ENCODE measurements at places on chromosomes 4 and X. TPM values are rescaled to one million over a fixed set of nuclear protein-coding genes. Genes with fewer than 3 reads are reported as not detected.

ERCC6L gene
- total RNA-seq: not detected

PNMA6F gene
- not detected for total RNA-seq

DNA sequence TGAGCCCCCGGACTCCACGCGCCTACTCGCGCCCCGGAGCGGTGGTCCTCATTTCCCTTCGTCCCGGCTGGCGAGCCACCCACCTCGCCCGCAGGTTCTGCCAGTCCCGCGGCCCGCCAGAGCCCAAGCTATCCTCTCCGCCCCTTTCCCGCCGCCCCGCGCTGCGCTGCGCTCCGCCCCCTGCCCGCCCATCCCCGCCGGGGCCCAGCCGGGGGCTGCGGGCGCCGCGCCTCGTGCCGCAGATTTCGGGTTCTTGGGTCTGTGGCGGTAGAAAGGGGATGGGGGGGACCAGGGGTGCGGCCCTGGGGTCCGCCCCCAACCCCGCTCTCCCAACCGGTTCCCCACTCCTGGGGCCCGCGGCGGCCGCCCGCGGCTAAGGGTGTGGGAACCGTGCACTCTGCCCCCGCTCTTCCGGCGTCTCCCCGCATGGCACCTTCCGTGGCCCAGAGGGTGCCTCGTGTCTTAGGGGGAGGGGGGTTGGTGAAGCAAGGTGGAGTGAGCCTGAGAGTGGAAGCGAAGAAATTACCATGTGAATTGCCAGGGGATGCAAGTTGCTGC, 650.8 kb upstream of the DIPK2B start:
- no peak for DNase-seq

DNA sequence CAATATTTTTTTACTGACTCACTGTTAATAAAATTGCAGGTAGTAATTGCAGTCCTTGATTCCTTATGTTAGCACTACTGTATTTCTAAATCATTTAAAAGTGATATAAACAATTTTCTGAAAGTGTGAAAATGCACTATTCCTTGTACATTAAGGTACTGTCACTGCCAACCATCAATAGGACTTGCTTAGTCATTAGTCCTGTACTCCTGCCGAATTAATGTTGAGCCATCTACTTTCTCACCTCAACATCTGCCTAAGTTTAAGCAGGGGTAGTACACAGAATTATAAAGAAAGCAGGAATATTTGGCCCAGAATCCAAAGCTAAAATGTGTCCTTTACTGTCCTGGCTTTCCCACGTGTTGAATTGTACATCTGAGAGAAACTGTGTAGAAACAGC, 87.0 kb upstream of the TRPC3 start:
- DNase-seq: no peak

DNA sequence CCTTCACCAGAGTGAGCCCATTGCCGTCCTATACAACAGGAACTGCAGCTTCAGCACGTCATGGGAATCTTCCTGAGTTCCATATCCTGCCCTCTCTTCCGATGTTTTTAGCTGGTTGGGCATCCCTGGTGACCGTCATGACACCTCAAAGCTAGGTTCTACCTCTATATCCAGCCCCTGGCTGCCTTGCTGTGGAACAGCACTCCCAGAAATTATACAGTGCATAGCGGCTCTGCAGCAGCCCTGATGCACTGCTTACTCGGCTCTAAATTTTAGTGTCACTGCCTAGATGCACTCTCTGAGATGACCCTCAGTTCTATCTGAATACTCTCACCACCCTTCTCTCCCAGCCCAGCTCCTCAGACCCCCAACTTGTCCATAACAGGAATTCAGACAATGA, 44.3 kb downstream of the ARHGEF38 start:
- DNase-seq: no peak

- no peak for DNase-seq
These were observed 141.4 kb downstream of the PTTG2 start for GRCh38 chr4:38101563-38101962.
